Left renal pelvis (tissue), 4 donors: ENCODE measurements at places on chromosomes 12 and 14. TPM values are rescaled to one million over a fixed set of nuclear protein-coding genes. Genes with fewer than 3 reads are reported as not detected.

ACSS3 gene
- 22.3 TPM for polyA plus RNA-seq

DNA sequence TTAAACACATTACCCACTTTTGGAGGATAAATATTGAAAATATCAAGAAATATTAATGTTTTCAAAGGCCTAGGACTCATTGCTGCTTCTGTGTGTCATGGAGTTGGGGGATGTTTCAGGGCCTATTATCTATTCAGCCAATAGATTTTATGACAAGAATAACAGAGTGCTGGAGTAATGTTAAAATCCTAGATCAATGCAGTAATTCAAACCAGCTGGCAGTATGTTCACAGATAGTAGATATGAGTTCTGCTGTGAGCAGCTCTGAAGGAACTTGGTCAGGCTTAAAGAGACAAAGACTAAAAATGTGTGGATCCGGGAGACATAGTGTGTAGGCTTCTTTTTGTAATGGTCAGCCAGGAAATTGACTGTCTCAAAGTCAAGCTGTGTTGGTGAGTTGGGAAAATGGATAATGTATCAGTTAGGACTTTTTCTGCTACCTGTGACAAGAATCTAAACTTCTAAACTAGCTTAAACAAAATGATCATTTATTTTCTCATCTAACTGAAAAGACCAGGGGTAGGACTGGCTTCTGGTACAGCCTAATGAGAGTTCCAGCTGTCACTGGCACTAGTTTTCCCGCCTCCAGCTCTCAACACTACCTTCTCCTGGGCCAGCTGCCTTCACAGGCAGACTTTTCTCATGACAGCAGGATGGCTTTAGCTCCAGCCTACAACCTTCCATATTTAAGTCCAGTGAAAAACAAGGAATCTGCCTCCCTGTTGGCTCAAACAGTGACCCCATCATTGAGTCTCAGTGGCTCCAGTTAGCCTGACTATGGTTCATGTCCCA is 16.3 kb upstream of the POLR3B start:
- no peak for DNase-seq

DNA sequence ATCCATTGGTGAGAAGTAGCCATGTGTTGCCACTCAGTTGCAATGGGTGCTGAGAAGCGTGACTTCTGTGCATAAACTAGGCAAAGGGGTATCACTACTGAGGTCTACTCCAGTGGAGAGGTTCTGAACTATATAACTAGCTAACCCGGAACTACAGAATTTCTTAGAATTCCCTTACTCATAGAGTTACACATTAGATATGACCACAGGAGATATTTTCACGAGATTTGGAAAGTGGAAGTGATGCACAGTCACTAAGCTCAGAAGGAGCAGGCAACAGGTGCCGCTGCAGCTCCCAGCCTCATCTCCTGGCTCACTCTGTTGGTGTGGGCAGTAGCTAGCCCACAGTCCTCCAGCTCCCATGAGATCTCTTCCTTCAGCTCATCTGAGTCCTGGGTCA is 136.6 kb downstream of the SSPN start:
- no peak for DNase-seq

DNA sequence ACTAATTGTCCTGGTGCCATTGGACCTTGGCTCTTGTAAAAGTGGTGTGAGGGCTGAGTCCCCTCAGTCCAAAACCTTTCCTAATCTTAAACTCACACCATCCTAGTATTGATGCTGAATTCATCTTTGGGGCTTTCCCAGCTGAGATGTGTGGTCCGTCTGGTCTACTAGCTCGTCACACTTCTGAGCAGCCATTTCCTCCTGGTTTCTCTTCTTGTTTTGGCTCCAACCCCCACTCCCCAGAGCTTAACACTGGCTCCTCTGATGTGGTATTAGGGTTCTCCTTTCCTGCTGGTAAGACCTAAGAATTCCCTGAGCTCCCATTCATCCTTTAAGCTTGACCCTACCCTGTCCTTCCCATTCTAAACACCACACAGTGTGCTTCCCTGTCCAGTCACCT is 900.6 kb downstream of the VRK1 start:
- DNase-seq, result no peak

- DNase-seq, result no peak
Measured at GRCh38 chr12:6620137-6620884, 13.1 kb upstream of the CHD4 start.

- DNase-seq, result no peak
Measured at GRCh38 chr14:26965490-26965889, 367.7 kb upstream of the NOVA1 start.

DNA sequence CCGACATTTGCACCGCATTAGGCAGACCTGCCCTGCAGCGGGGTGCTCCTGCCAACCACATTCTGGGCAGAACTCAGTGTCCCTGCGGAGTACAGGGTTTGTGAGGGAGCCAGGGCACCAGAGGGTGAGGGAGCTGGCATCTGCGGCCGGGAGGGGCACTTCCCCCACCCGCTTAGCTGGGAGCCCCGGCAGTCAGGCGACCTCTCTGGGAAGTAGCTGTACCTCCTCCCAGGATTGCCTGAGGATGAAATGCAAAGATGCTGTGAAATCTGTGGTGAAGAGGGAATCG is 58.6 kb downstream of the ANKRD9 start:
- no peak for DNase-seq

DNA sequence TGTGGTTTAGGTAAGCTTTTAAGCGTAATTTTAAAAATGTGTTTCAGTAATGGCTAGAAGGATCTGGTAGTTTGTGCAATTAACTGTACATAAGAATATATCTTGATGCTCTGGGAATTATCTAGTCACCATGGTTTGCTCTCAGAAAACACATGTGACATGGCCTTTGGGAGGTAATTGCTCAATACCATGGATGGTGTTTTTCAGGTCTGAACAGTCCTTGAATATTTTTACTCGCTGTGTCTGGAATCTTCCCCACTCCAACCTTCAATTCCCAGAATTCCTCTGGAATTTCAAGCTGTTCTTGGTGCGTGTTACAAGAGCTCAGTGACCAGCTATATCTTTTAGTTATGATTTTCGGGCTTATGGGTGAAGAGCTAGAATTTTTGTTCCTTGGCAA is 85.3 kb downstream of the DAAM1 start:
- no peak for DNase-seq

DNA sequence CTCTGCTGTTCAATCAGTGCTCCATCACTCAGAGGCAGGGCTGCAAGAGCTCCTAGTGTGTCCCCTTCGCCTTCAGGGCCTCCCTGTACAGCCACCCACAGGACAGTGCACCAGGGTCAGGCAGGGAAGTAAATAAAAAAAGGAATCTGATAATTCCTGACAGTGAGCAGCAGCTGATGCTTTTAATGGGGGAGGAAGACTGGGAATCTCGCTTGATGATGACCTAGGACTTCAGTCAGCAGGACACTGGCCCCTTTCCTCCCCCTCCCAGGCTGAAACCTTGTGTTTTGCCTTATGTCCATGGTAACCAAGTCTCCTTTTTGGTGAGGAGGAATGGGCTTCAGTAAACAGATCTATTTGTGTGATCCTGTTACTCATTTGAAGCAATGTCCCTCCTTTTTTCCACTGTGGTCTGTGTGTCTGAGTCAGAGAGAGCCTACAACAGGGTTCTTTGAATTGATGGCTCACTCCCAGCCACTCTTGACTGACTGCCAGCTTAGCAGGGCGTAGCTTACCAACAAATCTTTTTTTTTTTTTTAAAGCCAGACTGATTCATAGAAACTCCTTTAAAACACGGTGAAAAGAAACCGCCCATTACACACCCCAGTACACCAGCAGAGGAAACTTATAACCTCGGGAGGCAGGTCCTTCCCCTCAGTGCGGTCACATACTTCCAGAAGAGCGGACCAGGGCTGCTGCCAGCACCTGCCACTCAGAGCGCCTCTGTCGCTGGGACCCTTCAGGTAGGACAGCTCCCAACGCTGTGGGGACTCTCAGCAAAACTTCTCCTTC is at the start of gene EMP1:
Gene EMP1, plus strand, starts transcription at position 597 of the 792 bp plus-strand sequence. CDS start 14,785 bp downstream, outside the sequence.
- peak; percentile 79 for DNase-seq
